Activated T-helper 1 cell treated with anti-CD3 and anti-CD28 coated beads, Interleukin-2, amount 50 U/mL, for 16 hours (primary cell): ENCODE measurements at places on chromosomes 5 and 9.

- DNase-seq: no peak
Observed at GRCh38 chr5:181053488-181054121, 13.5 kb downstream of the BTNL9 start.

- DNase-seq: no peak
Observed at GRCh38 chr9:131608493-131609037, 63.2 kb downstream of the PRRT1B start.

- no peak for DNase-seq
Observed at GRCh38 chr5:122311961-122312590, at the start of gene SNCAIP. SNCAIP (plus strand) TSS chr5:122312237; CDS start chr5:122391135, 78,898 bp downstream.

- DNase-seq: no peak
Observed at GRCh38 chr5:53039855-53040254, 50.7 kb downstream of the ITGA2 start.

GRCh38 chr5:135487037-135487395, 34.9 kb upstream of the TIFAB start:
- DNase-seq: no peak

GRCh38 chr5:61551637-61552313, 219.7 kb downstream of the ZSWIM6 start:
- DNase-seq: no peak

DNA sequence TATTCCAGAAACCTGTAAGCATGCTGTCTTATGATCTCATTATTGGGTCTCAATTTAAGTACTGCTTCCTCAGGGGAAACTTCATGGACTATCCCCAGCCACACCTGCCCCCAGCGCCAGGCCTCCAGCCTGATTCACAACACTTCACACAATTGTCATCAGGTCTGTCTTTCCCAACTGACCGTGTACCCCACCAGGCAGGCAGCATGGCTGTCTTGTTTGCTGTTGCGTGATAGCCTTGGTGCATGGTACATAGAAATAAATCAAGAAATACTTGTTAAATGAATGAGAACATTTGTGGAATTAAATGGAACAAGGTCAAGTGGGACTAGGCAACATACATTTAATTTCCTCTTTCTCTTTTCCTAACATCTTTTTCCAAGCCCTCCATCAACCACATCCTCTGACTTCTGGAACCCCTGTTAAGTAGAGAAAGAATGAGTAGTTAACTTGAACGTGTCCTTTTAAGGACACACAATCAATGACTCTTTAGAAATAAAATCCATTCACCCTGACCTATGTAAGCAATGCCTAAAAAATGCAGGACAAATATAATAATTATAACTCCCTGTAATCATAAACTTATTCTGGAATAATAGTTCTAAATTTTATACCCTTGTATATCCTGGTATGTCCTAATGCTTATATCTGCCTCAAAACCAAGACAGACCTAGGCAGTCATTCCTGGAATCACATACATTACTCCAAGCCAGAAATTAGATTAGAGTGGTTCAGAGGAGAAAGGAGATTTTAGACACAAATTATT, 17.2 kb upstream of the THG1L start:
- no peak for DNase-seq

GRCh38 chr5:82396871-82397514, 118.8 kb upstream of the RPS23 start:
- DNase-seq: no peak

DNA sequence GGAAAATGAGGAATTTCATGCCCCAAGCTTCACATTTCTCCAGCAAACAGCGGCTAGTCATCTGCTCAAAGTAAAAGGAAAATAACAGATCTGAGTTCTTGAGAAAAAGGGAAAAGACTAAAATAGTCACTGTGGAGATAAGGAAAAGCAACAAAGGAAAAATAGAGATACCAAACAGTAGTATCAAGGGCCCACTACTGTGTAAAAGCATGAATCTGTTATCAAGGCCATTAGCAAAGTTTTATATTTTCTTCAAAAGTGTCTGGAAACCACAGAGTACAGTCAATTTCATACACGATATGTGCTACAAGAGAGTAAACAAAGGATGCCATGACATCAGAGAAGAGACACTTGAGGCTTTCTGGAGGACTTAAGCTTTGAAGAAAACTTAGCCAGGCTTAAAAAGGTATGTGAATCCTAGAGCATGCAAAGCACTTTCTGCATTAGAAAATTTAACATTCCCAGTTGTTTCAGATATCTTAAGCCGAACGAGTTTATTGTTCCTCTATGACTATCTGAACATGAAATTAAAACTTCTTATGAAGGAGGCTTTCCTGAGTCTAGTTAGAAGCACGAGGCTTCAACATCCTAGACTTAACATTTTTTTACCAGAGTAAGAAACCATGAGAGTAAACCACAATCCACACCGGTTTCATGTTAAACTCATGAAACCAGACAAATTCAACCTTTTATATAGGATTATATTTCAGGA, 1.2 kb downstream of the TTC33 start:
- no peak for DNase-seq

GRCh38 chr9:75448281-75448680, 360.0 kb downstream of the OSTF1 start:
- no peak for DNase-seq

DNA sequence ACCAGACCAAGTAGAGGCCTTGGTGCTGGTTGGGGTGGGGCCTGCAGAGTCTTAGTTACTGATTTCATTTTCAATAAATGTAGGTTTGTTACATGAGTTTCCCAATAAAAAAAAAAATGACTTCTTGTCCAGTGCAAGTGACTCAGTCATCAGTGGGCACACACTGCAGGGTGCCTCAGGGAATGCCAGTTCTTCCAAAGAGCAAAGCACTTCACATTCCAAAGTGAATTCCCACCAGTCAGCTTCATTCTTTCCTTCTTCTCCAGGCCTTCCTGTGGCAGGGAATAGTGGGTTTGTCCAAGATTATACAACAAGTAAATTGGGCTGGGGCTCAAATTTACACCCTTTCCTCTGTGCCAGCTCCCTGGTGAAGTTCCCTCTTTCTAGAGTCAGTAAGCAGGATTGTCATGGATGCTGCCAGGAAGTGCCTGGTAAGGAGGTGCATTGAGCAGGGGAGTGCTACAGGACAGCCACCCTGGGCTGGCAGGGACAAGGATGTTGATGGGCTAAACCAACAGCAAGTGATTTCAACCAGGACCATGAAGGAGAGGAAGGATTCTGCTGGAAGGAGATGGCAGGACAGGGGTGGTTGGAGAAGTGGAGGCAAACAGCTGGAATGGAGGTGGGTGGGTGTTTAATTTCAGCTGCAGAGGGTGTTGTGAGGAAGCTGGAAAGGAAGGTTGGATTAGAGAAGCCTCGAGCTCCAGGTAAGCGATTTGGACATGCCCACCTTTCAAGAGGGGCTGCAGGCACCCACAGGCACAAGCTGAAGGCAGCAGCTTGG, 3.7 kb upstream of the B4GALT7 start:
- DNase-seq: no peak

- no peak for DNase-seq
Observed at GRCh38 chr9:134198791-134199190, 34.4 kb upstream of the RNU6ATAC start.

DNA sequence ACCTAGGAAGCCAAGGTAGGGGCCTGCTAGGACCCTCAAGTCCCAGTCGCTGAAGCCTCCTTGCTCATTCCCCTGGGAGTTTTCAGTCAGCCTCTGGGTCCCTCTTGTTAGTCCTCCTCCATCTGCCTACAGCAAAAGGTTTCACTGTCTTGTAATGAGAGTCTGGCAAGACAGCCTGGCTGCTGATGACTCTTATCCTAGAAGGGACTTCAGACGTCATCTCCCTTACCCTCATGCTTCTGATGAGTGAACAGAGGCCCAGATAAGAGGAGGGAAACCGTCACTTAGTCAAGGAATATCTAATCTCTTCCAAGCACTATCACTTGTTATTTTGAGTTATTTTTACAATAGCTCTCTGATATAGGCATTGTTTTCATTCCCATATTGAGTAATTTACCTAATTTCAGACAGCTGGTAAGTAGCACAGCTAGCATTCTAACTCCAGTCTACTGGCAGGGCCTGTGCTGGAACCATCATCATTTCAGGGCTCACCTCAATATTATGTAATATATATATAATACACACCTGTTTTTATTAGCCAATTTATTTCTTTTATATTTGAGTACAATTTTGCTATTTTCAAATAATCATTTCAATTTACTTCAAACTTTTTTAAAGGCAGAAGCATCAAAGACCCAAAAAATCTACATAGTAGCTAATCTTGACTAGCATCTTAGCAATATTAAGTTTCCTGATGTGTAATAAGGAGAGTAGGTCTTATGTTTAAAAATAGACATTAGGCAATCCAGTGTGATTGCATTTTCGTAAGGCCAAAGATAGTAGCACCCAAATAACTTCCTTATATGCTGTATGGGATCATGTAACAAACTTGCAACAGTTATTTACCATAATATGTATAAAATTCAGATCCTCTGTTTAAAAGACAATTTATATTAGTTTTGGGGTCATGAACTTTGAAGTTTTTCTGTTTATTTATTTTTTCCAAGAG, 7.9 kb downstream of the CMYA5 start:
- no peak for DNase-seq

- DNase-seq: no peak
Observed at GRCh38 chr5:109946610-109947009, 256.9 kb downstream of the MAN2A1 start.

DNA sequence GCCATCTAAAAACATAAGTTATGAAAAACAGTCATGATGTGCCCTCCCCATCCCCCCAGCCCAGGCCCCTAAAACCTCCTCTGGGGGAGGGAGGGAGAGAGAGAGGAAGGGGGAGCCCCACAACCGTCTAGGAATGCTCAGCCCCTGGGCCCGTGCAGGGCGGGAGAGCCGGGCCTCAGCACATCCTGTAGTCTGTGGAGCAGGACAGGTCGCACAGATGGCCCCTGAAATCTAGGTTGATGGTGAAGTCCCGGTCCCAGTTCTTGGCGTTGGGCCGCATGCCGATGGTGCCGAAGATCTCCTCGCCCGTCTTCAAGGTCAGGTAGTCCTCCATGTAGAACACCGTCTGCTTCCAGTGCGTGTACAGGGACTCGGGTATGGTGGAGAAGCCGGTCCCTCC, 38.1 kb downstream of the RAB24 start:
- no peak for DNase-seq

GRCh38 chr5:125401724-125402622, 655.5 kb upstream of the ZNF608 start:
- no peak for DNase-seq

GRCh38 chr5:1762883-1763547, 36.6 kb downstream of the MRPL36 start:
- DNase-seq: no peak

DNA sequence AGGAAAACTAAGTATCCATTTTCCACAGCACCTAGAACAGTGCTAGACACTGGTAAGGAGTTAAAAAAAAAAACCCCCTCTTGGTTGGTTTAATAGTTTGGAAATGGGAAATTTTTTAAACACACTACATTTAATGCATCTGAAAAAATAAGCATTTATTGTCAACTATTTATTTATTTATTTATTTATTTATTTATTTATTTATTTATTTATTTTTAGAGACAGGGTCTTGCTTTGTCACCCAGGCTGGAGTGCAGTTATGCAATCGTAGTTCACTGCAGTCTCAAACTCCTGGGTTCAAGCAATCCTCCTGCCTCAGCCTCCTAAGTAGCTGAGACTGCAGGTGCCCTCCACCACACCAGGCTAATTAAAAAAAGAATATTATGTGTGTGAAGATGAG, 51.6 kb downstream of the SNCAIP start:
- no peak for DNase-seq

GRCh38 chr5:151662805-151663204, 23.9 kb downstream of the SPARC start:
- no peak for DNase-seq

DNA sequence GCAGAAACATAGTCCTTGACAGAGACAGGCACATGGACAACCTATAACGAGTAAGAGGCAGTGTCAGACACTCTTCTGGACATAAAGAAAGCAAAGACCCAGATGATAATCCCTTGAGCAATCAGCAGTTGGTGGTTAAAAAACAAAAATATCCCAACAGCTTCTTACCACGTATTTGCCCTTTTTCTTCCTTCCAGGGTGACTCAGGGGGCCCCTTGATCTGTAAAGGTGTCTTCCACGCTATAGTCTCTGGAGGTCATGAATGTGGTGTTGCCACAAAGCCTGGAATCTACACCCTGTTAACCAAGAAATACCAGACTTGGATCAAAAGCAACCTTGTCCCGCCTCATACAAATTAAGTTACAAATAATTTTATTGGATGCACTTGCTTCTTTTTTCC, 9.5 kb downstream of the GZMK start:
- no peak for DNase-seq

DNA sequence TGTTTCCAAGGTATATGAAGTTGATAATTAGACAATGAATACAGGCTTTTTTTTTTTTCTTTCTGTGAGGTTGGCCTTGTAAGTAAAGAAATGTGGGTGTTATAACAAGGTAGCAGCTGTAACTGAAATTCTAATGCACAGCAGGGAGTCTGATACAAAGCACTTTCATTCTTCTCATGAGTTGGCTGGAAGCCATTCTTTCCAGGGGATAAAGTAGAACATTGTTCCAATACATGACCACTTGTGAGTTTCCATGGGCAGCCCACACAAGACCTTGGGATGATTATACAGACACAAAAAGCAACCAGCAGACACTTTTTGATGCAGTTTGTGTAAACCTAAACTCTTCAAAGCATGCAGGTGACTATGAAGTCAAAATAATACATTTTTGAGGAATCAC, 1785.9 kb upstream of the WWC1 start:
- no peak for DNase-seq

- peak; percentile 54 for DNase-seq
Observed at GRCh38 chr5:103258957-103259704, 568 bp downstream of the MACIR start.

GRCh38 chr5:109351988-109352864, 57.5 kb downstream of the PJA2 start:
- DNase-seq: no peak

GRCh38 chr5:145204743-145205142, 630.4 kb downstream of the PRELID2 start:
- DNase-seq: no peak

GRCh38 chr5:168642019-168642418, 62.9 kb upstream of the PANK3 start:
- DNase-seq: no peak

DNA sequence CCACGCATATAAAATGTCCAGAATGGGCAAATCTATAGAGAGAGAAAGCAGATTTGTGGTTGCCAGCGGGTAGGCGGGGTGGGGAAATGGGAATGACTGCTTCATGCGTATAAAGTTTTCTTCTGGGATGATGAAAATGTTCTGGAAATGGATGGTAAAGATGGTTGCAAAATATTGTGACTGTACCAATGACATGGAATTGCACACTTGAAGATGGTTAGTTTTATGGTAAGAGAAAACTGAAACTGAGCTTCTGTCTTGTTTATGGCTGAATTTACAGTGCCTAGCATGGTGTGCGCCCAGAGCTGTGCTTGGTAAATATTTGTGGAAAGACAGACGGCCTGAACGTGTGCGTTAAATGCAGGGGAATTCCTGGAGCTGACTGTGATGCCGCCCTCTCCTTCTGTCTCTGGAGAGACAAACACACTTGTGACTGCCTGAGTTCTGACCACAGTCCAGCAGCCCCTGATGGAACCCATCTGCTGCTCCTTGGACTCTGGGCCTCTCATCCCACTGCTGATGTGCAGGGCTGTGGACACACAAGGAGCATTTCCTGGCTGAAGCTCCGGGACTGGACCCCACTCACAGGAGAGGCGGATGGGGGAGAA, 8.6 kb upstream of the PTGES start:
- no peak for DNase-seq

GRCh38 chr9:92669527-92669889, 423 bp downstream of the IPPK start:
- DNase-seq: no peak

GRCh38 chr9:8389531-8389930, 590.0 kb upstream of the DMAC1 start:
- no peak for DNase-seq
